Naive thymus-derived CD8-positive, alpha-beta T cell (primary cell): ENCODE measurements at places on chromosomes 16 and 17. TPM values are rescaled to one million over a fixed set of nuclear protein-coding genes. Genes with fewer than 3 reads are reported as not detected.
A peak's percentile ranks its signal among the peaks of the same experiment; 100 is the strongest.

GRCh38 chr17:9553181-9553580 is 22.4 kb downstream of the STX8 start:
- H3K27ac ChIP-seq: no peak overlapping the region
- DNase-seq: no peak
- H3K4me3 ChIP-seq: no peak overlapping the region

- H3K27ac ChIP-seq: no peak overlapping the region
- H3K4me1 ChIP-seq: no peaks in the 10 kb centered on the region
- no peaks in the 10 kb centered on the region for H3K27me3 ChIP-seq
Measured at GRCh38 chr17:76701471-76701967, 9.2 kb downstream of the MXRA7 start.

The MYH2 gene
- not detected for total RNA-seq

DNA sequence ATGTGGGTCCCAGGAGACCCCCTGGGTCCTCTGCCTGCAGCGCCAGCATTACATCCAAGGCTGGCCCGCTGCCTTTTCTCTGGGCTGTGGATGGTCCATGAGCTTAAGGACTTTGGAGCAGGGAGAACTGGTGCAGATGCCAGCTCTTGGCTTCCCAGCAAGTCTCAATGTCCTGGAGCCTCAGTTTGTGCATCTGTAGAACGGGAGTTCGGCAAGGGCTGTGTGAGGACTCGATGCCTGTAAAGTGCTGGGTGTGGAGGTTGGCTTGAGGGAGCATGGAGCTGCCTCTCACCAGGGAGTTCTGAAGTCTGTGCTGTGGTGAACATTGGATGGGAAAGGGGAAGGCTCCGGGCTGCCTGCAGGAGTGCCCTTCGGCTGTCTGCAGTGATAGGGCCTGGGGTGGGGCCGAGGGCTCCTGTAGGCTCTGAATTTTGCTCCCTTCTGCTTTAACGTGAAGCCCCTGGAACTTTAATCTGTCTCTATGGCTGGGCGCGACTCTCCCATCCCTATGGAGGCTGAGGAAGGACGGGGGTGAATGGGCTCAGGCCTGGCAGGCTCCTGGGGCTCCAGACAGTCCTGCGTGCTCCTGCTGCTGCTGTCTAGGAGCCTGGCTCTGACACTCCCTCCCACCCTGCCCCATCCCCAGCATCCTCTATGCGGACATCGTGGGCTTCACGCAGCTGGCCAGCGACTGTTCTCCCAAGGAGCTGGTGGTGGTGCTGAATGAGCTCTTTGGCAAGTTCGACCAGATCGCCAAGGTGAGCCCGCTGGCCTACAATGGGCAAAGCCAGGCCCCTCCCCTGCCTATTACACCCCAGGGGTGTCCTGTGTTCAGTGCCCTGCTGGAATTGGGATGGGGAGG is 27.9 kb downstream of the ADCY7 start:
- peak overlapping the region; percentile 72 for H3K27ac ChIP-seq
- peaks cover 80% of the 10 kb centered on the region for H3K36me3 ChIP-seq
- H3K4me1 ChIP-seq: peaks cover 7% of the 10 kb centered on the region
- H3K27me3 ChIP-seq: no peaks in the 10 kb centered on the region
- no peak overlapping the region for H3K4me3 ChIP-seq

- peaks cover 4% of the 10 kb centered on the region for H3K36me3 ChIP-seq
- peaks cover 5% of the 10 kb centered on the region for H3K4me1 ChIP-seq
- H3K27ac ChIP-seq: no peak overlapping the region
- no peak overlapping the region for H3K4me3 ChIP-seq
Measured at GRCh38 chr17:50818261-50818660, 17.1 kb upstream of the WFIKKN2 start.

- no peaks in the 10 kb centered on the region for H3K27me3 ChIP-seq
- no peak for DNase-seq
- H3K4me3 ChIP-seq: no peak overlapping the region
Measured at GRCh38 chr16:50622029-50622428, 59.1 kb downstream of the SNX20 start.

The ZP2 gene
- total RNA-seq: not detected

DNA sequence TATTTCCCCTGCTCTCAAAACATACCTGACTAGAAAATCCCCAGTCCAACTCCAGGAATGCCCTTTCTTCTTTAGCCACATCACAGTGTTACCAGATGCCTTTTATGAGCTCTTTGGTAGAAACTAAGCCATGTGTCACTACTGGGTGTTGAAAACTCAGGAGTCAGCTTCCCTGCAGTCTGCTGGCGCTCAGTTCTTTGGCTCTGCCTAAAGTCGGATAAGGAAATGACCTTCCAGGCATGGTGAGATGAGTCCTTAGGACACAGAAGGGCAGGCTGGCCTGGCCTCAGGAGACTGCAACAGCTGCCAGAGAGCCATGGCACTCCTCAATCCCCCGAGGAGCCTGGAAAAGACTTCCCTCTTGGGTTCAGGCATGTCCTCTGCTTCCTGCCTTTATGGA is 89.1 kb downstream of the CDH13 start:
- no peak overlapping the region for H3K27ac ChIP-seq
- peaks cover 5% of the 10 kb centered on the region for H3K27me3 ChIP-seq
- no peak for DNase-seq
- H3K36me3 ChIP-seq: no peaks in the 10 kb centered on the region
- no peak overlapping the region for H3K4me3 ChIP-seq

DNA sequence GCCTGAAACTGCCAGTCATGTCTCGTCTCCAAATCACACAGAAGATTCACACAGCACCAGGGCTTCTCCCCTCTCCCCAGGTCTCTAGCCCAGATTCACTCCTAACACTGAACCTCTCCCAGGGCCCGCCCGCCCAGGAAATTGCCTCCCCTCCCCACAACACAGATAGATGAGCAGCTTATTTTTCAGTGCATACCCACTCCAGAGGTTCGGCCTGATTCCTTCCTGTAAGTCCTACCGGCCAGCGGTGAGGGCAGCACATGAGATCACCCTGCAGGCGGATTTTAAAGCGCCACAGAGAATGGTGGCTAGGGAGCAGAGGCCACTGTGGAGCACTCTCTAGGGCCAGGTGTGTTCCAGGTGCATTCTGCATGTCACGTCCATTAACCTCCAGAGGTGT is 301.8 kb downstream of the IRF8 start:
- peaks cover 85% of the 10 kb centered on the region for H3K27me3 ChIP-seq
- H3K36me3 ChIP-seq: no peaks in the 10 kb centered on the region
- no peak for DNase-seq
- H3K4me3 ChIP-seq: no peak overlapping the region
- no peaks in the 10 kb centered on the region for H3K4me1 ChIP-seq
- H3K27ac ChIP-seq: no peak overlapping the region

DNA sequence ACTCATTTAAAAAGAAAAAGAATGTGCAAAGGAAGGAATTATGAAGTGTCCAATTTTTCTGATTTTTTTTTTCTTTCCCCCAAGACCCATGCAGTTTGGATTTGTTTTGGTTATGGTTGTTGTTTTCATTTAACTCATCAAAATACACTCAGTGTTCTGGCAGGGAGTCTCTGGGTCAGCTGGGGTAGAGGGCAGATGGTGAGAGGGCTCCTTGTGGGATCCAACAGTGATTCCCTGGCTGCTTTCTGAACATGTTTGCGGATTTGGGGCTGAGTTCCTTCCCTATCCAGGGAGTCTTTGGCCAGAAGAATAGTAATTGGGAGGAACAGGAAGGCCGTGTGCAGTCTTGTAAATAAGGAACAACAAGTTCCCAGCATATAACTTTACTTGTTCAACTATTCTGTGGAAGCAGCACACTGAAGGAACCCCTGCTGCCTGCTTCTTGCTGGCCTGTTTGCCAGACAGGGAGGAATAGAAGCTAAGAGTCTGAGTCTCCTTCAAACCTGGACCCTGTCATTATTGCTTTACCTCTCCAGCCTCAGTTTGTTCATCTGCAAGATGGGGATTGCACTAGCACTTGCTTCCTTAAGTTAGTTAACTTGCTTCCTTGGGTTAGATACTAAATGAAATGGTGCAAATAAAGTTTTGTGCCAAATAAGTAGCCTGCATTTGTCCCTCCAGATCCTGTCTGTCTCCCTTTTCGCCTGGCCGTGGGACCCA is 32.1 kb downstream of the C17orf67 start:
- H3K36me3 ChIP-seq: peaks cover 20% of the 10 kb centered on the region
- H3K4me3 ChIP-seq: no peak overlapping the region
- no peaks in the 10 kb centered on the region for H3K27me3 ChIP-seq
- H3K27ac ChIP-seq: no peak overlapping the region
- DNase-seq: no peak

- DNase-seq: no peak
- no peaks in the 10 kb centered on the region for H3K36me3 ChIP-seq
- no peaks in the 10 kb centered on the region for H3K27me3 ChIP-seq
- no peak overlapping the region for H3K4me3 ChIP-seq
- peaks cover 35% of the 10 kb centered on the region for H3K4me1 ChIP-seq
Measured at GRCh38 chr16:85600078-85600477, 13.0 kb upstream of the GSE1 start.

The EFNB3 gene
- not detected for total RNA-seq

- peaks cover 38% of the 10 kb centered on the region for H3K4me1 ChIP-seq
- H3K4me3 ChIP-seq: no peak overlapping the region
- no peaks in the 10 kb centered on the region for H3K27me3 ChIP-seq
Measured at GRCh38 chr16:12485425-12485824, 318.3 kb downstream of the CPPED1 start.

GRCh38 chr17:50152736-50153135 is 2.3 kb upstream of the PPP1R9B start:
- no peak for DNase-seq
- peaks cover 48% of the 10 kb centered on the region for H3K4me1 ChIP-seq
- H3K27ac ChIP-seq: peak overlapping the region; percentile 95
- no peaks in the 10 kb centered on the region for H3K36me3 ChIP-seq
- no peak overlapping the region for H3K4me3 ChIP-seq

DNA sequence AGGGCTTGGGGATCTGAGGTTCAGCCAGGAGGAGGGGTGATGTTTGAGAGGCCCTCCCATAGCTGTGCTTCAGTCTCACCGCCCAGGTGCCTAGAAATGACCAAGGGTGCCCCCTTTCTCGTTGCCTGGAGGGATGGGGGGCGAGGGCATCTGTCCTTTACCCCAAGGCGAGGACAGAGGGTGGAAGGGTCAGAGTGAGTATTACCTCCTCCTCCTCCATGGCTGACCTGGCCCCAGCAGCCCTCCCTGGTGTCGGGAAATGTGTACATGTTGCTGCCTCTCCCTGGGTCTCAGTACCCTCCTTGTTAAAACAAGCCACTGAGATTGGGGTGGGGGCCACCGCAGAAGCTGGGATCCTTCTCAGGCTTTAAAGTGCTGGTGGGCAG is 2.4 kb downstream of the NECAB2 start:
- DNase-seq: no peak
- peaks cover 11% of the 10 kb centered on the region for H3K27me3 ChIP-seq
- H3K27ac ChIP-seq: no peak overlapping the region
- H3K4me3 ChIP-seq: no peak overlapping the region

DNA sequence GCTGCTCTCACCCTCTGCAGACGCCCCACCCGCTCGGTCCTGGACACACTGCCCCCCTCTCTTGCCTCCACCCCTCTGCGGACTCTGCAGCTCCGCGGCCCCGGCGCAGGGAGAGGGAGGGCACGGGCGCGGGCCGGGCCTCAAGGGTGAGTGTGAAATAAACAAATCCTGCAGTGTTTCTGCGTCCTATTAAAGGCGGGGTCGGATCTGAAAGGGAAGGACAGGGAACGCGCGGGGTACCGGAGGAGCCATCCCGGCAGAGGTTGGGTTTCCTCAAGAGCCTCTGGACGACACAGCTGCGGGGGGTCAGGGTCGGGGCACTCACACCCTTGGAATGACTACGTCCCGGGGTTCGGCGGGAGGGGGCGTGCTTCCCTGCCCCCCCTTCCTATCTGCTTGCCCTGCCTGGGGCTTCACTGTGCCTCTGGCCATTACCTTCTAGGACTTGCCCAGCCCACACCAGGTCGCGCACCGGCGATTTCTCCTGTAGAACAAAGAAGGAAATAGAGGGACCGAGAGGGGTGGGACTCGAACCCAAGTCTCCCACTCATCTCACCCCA is 466 bp upstream of the HSF4 start:
- no peak overlapping the region for H3K27ac ChIP-seq
- H3K4me3 ChIP-seq: peak overlapping the region; percentile 50
- no peak for DNase-seq
- H3K4me1 ChIP-seq: peaks cover 8% of the 10 kb centered on the region
- H3K36me3 ChIP-seq: no peaks in the 10 kb centered on the region
- H3K27me3 ChIP-seq: peaks cover 23% of the 10 kb centered on the region

- no peak for DNase-seq
- H3K27me3 ChIP-seq: peaks cover 4% of the 10 kb centered on the region
- H3K27ac ChIP-seq: no peak overlapping the region
- no peak overlapping the region for H3K4me3 ChIP-seq
- H3K36me3 ChIP-seq: no peaks in the 10 kb centered on the region
- no peaks in the 10 kb centered on the region for H3K4me1 ChIP-seq
Measured at GRCh38 chr17:20066253-20066652, 57.1 kb downstream of the SPECC1 start.

DNA sequence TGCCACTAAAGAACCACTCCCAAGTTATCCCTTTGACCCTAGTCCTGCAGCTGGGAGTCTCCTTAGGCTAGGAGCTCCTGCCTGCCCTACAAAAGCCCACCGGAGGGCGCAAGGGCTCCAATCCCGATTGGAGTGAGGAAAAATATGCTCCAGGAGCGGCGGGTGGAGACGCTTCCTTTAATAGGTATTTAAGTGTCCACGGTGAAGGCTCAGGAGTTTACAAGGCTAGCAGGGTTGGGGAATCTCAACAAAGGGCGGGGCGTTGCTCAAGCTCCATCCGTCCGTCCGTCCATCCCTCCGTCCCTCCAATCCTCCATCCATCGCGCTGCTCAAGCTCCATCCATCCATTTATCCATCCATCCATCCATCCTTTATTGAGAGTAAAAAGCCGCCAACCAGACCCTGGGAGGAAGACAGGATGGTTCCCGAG is 556 bp upstream of the SPNS1 start:
- H3K27me3 ChIP-seq: no peaks in the 10 kb centered on the region
- H3K27ac ChIP-seq: peak overlapping the region; percentile 98
- peak overlapping the region; percentile 98 for H3K4me3 ChIP-seq
- DNase-seq: no peak
- H3K36me3 ChIP-seq: peaks cover 16% of the 10 kb centered on the region

DNA sequence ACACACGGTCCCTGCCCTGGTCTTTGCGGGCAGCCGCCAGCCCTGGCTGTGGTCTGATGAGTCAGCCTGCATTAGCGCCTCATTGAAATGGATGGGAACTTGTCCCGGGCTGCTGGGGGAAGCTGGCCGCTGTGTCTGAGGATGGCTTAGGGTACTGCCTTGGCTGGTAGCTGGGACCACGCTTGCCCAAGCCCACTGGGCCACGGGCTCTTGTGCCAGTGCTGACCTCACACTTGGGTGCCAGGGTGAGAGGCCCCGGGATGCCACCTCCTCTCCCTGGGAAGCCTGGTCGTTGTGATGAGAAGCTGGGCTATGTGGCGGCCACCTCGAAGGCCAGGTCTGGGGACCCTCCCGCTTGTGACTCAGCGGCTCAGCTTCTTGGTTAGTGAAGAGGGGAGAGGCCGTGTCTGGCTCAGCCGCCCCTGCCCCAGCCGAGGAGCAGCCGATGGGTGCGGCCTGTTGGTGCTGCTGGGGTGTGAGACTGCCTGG is 10.7 kb downstream of the CACNA1H start:
- H3K27me3 ChIP-seq: no peaks in the 10 kb centered on the region
- H3K36me3 ChIP-seq: no peaks in the 10 kb centered on the region
- no peak overlapping the region for H3K4me3 ChIP-seq
